Stimulated activated CD4-positive, alpha-beta T cell treated with anti-CD3 and anti-CD28 coated beads, Interleukin-1b, Interleukin-23, amount 100 ng/mL, for 48 hours (primary cell): ENCODE measurements at places on chromosomes 4 and X.

- no peak for DNase-seq
Measured at GRCh38 chrX:138742217-138742616, 30.7 kb upstream of the FGF13 start.

DNA sequence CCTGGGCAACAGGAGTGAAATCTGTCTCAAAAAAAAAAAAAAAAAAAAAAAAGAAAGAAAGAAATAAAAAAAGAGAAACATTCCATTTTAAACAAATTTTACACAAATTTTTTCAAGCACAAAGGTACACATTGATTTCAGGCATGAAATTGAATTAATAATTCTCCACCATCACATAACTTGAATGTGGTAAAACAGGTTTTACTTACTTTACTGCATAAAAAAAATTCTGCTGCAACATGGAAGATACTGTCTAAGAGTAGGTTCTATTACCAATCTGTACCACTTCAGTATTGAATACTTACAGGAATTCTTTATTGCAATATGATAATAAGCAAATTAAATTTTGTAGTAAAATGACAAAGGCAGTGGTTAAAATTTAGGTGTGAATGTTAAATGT lies 271.6 kb upstream of the ARSJ start:
- DNase-seq: no peak

GRCh38 chrX:153610836-153611213 lies 11.9 kb upstream of the CCNQ start:
- no peak for DNase-seq

GRCh38 chr4:39792529-39792928 lies 94.6 kb downstream of the UBE2K start:
- DNase-seq: no peak

DNA sequence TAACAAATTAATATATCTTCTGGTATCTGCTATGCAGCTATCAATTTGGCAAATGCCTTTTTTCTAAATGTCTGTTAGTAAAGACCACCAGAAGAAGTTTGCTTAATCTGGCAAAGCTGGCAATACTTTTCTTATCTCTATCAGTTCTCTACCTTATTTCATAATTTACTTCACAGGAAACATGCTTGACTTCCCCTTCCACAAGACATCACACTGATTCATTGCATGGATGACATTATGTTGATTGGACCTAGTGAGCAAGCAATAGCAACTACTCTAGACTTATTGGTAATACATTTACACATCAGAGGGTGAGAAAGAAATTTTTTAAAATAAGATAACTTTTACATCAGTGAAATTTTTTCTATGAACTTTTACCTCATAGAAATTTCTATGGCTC lies 66.0 kb upstream of the RLIM start:
- DNase-seq: no peak

DNA sequence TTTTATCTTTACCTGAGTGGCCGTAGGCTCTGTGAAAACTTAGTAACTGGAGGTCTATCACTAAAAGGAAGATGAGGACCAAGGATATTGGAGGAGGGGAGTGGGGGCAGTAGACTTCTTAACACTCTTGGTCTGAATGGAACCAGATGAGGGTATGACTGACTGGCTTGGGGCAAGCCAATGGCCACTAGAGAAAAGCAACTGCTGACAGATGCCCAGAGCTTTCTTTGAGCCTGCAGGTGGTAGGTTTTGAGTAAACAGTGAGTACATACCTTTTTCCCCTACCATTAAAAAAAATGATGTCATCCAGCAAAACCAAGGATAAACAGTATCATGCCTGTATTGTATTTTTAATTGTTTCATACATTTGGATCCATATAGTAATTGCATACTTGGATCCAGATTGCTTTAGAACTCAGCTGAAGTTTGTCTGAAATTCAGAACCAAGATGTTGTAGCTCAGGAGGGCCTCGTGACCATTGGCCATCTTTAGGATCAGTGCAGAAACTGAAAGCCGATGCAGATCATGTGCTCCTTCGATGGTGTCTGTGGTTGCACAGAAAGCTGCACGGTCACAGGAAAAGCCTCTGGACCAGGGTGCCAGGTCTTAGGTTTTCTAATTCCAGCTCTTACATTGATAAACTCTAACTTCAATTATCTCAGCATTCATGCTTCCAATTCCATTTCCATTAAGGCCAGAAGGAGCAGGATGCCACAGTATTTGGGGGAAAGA lies 131.0 kb downstream of the PDGFRA start:
- no peak for DNase-seq

DNA sequence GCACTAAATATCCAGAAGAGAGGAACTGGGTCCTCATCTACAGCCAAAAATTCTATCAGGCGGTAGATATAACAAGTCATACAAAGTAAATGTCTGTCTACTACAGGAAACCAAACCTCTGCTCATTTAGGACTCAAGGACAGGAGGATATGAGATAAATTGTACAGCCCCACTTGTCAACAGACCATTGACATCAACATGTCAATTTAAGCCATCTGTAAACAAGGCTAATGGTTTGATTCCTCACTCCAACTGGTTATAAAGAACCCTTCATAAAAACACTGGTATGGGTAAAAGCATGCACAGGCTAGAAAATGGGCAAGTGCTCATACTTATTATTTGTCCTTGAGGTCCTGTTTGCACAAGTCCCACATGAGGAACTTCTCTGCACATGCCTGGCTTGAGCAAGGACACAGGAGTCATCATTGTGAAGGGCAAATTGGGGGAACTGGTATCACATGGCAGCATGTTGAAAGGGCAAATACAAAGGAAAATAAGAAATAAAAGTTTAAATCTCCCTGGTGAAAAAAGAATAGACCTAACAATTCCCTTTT lies 13.2 kb downstream of the RTL8B start:
- DNase-seq: no peak

DNA sequence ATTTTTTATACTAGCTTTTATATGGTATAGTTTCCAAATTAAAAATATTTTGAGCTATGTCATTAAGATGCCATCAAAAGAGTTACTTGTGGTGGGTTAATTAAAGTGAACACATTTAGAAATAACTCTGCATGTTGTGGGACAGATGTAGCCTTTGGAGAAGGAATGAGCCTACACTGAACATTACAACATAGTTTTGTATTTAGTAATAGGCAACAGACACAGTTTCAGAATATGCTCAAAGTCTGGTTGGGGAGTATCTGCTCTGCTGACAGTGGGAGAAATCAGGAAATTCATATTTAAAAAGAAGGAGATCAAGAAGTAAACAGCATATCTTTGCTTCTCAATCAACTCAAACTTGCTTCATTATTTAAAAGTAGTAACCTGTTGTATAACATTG lies 23.7 kb downstream of the EMCN start:
- DNase-seq: no peak

GRCh38 chr4:139492429-139492828 lies 38.5 kb downstream of the RAB33B start:
- no peak for DNase-seq
